ENCODE measurements at places on chromosomes 12 and 14.

GRCh38 chr12:115542656-115543055, 734.8 kb downstream of the MED13L start:
- DNase-seq, result no peak

GRCh38 chr12:130714591-130715149, 1.4 kb downstream of the RIMBP2 start:
- DNase-seq, result no peak

DNA sequence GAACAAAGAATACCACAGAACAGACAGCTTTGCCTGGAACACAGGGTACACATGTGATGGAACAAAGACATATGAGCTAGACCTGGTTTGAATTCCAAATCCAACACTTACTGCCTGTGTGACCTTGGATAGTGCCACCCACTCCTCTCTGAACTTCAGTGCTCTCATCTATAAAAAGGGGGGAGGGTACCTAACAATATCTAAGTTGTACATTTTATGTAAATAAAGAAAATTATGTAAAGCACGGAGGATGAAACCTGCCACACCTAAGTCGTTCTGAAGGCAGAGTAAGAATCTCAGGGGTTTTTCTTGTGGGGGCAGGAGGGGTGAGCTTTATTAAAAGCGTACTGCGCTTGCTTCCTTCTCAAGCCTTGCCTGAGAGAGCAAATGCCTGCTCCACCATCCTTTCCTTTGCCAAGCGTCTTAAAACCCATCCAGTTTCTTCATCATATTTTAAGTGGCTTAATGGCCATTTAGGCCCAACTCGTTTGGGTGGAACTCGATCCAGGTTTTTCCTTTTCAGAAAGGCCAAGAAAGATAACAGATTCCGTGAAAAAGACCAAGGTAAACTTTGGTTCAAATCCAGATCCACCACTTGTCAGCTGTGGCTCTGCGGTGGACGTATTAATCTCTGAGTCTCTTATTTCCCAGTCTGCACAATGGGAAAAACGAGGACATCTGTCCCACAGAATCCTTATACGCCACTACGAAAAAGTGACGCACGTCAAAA, 946 bp downstream of the DDX24 start:
- DNase-seq, result no peak

- no peak for DNase-seq
These were observed 208.7 kb downstream of the KITLG start for GRCh38 chr12:88371416-88372183.

- DNase-seq, result no peak
These were observed 96.7 kb downstream of the CCER1 start for GRCh38 chr12:90858252-90858651.

DNA sequence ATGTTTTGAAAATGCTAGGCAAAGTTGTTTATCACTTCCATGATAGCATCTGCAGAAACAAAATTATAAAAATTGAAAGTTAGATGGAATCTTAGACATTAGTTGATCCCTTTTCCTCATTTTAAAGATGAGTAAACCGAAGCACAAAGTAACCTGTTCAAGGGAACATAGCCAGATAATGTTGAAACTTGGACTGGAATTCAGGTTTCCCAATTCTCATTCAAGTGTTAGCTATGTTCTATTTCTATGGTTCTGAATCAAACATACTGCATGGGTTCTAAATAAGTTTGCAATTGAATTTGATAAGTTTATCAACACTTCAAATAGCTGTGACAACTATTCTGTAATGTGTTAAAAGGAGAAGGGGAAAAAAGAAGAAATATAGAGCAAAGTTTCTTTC, 122.4 kb upstream of the SOX5 start:
- DNase-seq, result no peak

- no peak for DNase-seq
These were observed 37.0 kb upstream of the LRIG3 start for GRCh38 chr12:58957298-58957697.

Measured in type B pancreatic cell (in vitro differentiated cells).